Activated CD4-positive, CD25-positive, alpha-beta regulatory T cell treated with anti-CD3 and anti-CD28 coated beads, Interleukin-2, amount 50 U/mL, for 16 hours (primary cell): ENCODE measurements at places on chromosomes 16 and 17.

DNA sequence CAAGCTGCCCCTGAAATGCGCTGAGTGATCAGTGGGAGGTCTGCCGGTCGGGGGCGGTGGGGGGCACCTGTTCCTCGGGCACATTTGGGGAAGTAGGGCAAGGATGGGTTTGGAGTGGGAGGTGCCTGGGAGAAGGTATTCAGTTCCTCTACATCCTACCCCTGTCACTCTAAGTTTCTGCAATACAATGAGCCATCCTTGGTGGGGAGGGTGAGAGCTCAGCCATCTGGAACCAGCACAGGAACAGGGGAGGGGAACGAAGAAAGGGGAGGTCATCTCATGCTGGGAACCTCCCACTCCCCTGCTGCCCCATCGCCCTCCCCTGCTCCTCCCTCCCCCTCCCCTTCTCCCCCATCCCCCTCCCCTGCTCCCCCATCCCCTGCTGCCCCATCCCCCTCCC is 4.2 kb downstream of the DPH1 start:
- DNase-seq = no peak

- no peak for DNase-seq
Observed at GRCh38 chr16:81445966-81446906, 1.6 kb downstream of the CMIP start.

GRCh38 chr17:48024149-48025039 is 13.2 kb downstream of the COPZ2 start:
- no peak for DNase-seq

GRCh38 chr16:7650431-7650830 is 317.8 kb downstream of the RBFOX1 start:
- no peak for DNase-seq

- DNase-seq = no peak
Observed at GRCh38 chr17:73452009-73452408, 140.2 kb upstream of the CDC42EP4 start.

DNA sequence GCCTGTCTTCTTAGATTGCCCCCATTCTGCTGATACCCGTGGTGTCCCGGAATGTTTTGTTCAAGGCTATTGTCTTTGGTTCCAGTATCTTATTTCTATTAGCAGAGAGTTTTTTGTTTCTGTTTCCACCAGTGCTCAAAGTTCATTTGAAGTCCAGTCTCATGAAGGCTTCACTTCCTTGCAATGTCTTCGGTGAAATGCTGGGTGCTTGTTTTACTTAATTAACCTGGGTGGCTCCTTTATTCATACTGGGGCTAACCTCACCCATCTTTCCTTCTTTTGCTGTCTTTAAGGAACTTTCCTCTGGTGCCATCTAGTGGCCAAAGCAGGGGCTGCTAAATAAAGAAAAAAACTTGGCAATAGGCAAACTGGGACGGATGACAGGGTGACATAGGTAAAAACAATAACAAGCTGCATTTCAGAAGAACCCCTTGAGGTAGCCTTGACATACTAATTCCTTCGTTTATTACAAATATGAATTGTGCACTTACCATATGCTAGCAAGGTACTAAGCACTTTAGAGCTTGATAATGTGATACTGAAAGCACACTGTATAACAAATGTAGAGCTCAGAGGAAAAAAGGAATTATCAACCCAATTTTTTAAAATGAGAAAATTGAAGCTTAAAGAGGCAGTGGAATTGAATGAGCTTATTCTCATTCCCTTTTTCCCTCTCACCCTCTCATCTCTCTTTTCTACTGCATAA is 2.8 kb upstream of the SMIM36 start:
- DNase-seq = peak; percentile 59

- DNase-seq = no peak
Observed at GRCh38 chr16:56360117-56361008, 65.0 kb downstream of the AMFR start.

GRCh38 chr17:3535253-3535995 is 22.2 kb downstream of the TRPV3 start:
- DNase-seq = no peak

DNA sequence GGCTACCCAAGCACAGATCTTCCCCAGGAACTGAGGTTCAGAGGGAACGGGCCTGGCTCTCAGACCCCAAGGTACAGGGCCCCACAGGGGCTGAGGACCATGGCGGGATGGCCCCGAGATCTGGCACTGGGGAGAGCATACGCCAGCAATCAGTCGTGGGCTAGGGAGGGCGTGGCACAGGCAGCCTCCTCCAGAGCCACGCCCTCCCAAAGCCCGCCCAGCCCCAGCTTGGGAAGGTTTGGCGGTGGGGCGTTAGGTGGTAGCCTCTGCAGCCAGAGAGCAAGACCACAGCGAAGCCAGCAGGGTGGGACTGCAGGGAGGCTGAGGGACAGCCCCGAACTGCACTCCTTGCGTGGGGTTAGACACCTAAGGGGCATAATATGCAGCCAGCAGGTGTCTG is 11.6 kb downstream of the WNT9B start:
- no peak for DNase-seq

DNA sequence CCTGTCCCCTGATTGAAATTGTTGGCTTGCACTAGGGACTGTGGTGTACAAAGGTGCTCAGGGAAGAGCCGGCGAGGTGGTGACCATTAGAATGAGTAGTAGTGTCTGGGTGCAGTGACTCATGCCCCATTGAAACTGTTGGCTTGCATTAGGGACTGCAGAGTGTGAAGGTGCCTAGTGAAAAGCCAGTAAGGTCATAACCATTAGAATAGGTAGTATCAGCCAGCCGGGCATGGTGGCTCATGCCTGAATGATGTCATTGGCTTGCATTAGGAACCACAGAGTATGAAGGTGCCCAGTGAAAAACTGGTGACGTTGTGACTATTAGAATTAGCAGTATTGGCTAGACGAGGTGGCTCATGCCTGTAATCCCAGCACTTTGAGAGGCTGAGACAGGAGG is 78.9 kb downstream of the ABCC6 start:
- DNase-seq = no peak

- no peak for DNase-seq
Observed at GRCh38 chr17:81884968-81885367, 6.4 kb downstream of the ALYREF start.

GRCh38 chr17:56821847-56822534 is 11.7 kb downstream of the C17orf67 start:
- DNase-seq = no peak

DNA sequence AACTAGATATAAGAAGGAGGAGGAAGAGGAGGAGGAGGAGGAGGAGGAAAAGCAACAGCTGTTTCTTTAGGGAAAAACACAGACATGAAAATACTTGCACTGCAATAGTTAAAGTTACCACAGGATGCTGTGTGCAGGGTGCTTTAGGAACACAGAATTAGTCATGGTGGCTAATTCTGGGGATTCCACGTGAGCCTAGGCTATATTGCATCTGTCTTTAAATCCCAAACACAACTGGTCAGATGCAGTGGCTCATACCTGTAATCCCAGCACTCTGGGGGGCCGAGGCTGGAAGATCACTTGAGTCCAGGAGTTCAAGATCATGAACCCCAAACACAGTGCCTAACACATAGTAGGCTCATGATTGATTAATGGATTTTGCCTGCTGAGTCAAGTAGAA is 155.3 kb upstream of the C16orf82 start:
- DNase-seq = no peak

DNA sequence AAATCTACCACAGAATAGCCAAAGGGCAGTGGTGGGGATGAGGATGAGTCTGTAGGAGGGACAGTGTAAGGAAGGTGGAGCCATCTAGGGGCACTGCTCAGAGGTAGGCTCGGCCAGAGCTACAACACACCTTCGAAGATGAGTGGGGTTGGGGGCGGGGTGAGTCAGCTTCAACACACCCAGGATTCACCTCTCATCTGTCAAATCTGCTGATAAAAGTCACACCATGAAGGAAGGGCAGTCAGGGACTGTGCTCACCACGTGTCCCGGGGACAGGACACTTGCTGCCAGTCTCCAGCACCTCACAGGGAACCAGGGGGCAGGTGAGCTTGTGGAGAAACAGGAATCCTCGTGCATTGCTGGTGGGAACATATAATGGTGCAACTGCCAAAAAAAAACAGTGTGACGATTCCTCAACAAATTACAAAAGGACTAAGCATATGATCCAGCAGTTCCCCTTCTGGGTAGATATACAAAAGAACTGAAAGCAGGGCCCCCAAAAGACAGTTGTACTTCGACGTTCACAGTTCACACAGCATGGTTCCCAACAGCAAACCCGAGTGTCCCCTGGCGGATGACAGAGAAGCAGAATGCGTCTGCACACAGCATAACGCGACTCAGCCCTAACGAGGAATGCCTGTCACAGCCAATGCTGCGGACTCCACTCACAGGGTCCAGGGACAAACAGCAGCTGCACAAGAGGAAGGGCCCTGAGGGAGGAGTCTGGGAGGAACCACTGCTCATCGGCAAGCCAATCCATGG is 133.1 kb downstream of the ANKRD11 start:
- no peak for DNase-seq

DNA sequence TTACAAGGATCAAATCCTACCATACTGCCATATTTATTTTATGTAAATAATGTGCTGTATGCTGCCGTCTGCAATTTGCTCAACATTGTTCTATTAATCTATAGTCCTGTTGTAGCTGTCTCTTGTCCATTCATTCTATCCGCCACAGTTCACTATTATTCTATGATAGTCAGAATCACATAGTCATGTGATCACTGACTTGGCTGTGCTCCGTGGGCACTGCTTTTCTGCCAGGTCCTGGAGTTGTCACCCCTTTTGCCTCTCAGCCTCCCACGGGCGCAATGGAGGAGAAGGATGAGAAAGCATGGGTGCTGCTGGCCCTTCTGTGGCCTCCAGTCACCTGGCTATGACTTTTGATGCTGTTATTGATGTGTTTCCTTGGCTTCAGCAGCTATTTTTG is 37.3 kb upstream of the ANKFY1 start:
- no peak for DNase-seq

DNA sequence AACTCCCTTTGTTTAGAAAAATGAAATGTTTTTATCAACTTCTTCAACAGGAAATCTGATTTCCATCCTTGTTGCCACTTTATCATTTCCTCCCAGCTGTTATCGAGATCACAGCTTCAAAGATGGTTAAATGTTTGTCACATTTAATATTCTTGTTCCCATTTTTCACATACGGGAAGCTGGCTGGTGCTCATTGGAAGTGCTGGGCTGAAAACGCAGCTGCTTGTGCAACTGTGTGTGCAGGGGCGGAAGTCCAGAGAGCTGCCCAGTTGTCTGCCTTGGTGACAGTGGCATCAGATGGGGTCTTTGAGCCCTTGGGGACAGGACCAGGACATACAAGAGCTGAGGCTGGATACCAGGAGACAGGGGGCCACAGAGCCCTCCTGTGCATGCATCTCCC is 549.2 kb upstream of the CDH11 start:
- no peak for DNase-seq

DNA sequence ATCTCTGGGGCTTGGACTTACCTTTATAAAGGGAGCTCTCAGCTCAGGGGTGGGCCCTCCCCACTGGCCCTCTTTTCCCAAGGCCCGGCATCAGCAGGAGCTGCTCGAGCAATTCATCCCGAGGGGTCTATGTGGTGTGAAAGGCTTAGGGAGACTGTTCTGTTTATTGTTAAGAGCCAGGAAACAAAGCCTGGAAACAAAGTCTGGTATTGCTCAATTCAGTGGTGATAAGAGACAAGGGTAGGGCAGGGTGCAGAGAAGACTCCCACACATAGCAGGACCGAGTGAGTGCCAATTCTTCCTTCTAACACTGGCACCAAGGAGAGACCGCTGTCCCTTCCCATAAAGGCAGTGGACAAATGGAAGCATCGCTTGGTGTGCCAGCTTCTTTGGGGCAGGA is 750.7 kb downstream of the KCNJ18 start:
- DNase-seq = no peak

- DNase-seq = no peak
Observed at GRCh38 chr17:82348866-82349265, 10.2 kb upstream of the TEX19 start.

DNA sequence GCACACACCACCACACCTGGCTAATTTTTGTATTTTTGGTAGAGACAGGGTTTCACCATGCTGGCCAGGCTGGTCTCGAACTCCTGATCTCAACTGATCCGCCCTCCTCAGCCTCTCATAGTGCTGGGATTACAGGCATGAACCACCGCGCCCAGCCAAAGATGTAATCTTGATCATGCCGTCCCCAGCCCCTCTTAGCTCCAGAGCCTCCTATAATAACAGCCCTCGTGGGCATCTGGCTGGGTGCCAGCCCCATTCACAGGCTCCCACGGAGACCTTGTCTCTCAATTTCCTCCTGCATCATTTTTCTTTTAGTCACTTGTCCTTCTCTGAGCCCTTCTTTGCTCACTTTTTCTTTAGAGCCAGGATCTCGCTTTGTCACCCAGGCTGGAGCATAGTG is 94.2 kb downstream of the KATNIP start:
- DNase-seq = no peak

- no peak for DNase-seq
Observed at GRCh38 chr17:18946536-18946935, 5.4 kb upstream of the SLC5A10 start.

GRCh38 chr16:86925067-86925791 is 346.9 kb downstream of the FOXL1 start:
- DNase-seq = no peak

GRCh38 chr16:51538707-51539498 is 387.8 kb upstream of the SALL1 start:
- DNase-seq = no peak

GRCh38 chr16:81026429-81026828 is 9.2 kb upstream of the ATMIN start:
- DNase-seq = no peak

- no peak for DNase-seq
Observed at GRCh38 chr17:81869221-81870130, 1.7 kb downstream of the ARHGDIA start.

DNA sequence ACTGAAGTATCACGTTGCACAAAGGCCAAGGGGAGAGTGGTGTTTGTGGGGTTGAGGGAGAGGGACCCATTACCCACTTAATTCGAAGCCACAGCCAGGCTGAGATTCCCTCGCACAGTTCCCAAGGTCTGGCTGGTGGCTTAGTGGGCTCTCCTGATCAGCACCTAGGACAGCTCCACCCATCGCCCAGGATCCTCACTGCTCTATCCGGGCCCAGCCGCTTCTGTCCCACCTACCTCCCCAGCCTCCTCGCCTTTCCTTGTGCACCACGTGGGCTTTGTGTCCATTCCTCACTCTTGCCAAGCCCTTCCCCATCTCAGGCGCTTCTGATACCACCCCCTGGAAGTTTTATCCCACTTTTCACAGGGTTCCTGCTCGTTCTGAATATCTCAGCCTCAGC is 163.5 kb downstream of the CCT6B start:
- DNase-seq = no peak
